ENCODE measurements at places on chromosomes 4 and X.
A peak's percentile ranks its signal among the peaks of the same experiment; 100 is the strongest.

DNA sequence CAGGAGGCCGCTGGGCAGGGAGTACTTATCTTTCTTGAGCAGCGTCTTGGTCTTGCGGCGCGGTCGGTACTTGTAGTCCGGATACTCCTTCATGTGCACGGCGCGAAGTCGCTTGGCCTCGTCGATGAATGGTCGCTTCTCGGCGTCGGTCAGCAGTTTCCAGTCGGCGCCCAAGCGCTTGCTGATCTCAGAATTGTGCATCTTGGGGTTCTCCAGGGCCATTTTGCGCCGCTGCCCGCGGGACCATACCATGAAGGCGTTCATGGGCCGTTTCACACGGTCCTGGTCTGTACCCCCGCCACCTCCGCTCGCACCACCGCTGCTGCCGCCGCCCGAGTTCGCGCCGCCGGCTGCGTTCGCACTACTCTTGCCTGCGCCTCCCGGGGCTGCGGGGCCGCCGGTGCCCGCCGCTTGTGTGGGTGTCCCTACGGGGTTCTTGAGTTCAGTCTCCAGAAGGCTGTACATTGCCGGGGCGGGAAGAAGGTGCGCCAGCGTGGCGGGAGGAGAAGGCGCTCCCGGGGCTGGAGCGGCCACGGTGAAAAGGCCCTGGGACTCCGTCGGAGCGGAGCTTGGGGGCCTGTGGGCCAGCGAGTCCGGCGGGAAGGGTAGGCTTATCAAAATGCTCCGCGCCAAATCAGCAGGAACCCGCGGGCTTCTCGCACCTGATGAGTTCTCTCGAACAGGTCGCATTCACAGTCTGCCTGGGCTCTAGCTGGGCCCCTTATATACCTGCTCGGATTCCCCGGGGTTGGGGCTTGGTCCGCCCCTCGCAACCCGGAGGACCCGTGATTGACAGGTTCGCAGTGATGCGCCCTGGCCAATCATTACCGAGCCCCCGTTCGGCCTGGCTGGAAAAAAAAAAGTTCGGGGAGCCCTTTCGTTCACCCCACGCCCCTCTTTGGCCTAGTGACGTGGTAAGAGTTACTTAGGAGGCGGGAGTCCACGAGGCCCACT, at the start of gene SOX3:
Gene SOX3 (minus strand): TSS at position 699 of the 954 bp plus-strand sequence. CDS start 9 bp downstream, at position 690.
- no peak for DNase-seq

- peak; percentile 14 for DNase-seq
Observed at GRCh38 chr4:109302361-109303139, at the start of gene COL25A1. TSS of gene COL25A1 (minus strand) at chr4:109302658.

DNA sequence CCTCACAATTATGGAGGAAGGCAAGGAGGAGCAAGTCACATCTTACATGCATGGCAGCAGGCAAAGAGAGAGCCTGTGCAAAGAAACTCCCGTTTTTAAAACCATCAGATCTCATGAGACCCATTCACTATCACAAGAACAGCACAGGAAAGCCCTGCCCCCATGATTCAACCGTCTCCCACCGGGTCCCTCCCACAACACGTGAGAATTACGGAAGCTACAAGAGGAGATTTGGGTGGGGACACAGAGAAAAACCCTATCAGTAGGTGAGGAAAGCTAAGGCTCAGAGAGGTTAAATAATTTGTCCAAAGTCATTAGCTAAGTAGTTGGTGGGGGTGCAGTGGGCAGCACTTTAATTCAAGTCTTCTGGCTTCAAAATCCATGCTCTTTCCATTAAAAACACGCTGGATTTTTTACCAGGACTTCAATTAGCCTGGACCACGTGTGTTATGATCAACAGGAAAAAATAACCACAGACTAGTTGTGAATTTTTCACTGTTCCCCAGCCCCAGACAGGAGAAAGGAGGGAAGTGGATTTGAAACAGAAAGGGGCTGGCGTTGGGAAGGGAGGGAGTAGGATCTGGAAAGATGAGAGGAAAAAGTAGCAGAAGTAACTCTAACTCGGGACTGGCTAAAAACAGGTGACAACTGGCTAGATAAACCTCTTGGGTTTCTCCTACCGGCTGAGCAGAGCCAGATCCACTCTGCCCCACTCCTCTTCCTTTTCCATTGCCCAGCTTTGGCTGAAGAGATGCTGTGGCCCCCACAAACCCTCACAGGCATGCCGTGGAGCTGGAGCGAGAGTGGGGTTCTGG, 986 bp downstream of the MTMR8 start:
- no peak for DNase-seq

- peak; percentile 57 for DNase-seq
Observed at GRCh38 chr4:10296730-10297129, 160.5 kb downstream of the ZNF518B start.

DNA sequence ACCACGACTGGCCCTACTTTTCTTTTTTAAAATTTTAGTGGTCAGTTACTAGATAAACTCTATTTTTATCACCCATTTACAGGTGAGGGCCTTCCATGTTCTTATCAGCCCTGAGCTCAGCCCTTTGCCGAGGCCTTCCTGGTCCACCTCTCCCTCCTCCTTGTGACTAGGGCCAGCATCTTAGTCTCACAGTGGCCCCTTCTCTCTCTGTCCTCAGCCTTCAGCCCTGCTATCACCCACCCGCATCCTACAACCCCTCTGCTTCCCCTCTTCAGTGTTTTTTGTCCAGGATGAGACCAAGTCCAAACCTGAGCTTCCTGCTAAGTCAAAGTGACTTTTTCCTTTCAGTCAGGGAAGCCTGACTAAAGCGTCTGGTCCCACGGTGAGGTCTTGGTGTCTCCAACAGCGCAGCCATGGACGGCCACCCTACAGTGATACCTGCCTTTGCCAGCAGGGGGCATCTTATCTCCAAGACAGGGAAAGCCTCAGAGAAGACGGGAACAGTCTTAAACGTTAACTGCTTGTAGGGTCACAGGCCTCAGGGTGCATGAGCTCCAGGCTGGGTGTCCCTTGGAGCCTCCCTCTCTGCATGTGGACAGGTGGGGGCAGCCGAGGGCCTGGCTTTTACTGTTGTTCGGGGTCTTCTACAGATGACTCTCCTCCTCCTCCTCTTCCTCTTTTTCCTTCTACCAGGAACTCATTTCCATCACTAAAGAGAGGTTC, 11.7 kb upstream of the GAGE10 start:
- DNase-seq, result peak; percentile 56

GRCh38 chr4:54230484-54231418, 1.7 kb downstream of the PDGFRA start:
- DNase-seq, result peak; percentile 90

DNA sequence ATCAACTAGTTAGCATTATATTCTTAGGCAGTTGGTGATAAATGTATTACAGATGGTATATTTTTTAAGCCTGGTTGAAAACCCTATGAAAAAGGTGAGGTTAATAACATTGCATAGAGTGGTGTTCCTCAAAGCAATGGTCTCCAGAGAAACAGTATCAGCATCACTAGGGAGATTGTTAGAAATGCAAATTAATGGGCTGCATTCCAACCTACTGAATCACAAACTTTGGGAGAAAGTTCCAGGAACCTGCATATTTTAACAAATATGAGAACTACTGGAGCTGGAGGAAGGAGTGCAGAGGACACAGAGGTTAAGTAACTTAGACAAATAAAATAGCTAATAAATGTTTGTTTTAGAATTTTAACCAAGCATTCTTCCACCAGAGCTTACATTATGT, 166.9 kb upstream of the PCDH10 start:
- DNase-seq, result peak; percentile 0

- no peak for DNase-seq
Observed at GRCh38 chr4:109879081-109879480, 31.2 kb downstream of the LRIT3 start.

GRCh38 chr4:107036584-107037198, 578 bp upstream of the DKK2 start:
- DNase-seq, result peak; percentile 4

GRCh38 chr4:121728066-121728465, 31.3 kb upstream of the ANXA5 start:
- peak; percentile 96 for DNase-seq

GRCh38 chr4:132333724-132334047, 815.4 kb upstream of the PCDH10 start:
- DNase-seq, result peak; percentile 66

DNA sequence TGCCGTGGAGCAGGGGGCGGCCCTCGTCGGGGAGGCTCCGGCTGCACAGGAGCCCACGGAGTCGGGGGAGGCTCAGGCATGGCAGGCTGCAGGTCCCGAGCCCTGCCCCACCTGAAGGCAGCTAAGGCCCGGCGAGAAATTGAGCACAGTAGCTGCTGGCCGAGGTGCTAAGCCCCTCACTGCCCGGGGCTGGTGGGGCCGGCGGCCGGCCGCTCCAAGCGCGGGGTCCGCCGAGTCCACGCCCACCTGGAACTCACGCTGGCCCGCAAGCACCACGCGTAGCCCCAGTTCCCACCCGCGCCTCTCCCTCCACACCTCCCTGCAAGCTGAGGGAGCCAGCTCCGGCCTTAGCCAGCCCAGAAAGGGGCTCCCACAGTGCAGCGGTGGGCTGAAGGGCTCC, 589.4 kb downstream of the PPP4R3C start:
- no peak for DNase-seq

DNA sequence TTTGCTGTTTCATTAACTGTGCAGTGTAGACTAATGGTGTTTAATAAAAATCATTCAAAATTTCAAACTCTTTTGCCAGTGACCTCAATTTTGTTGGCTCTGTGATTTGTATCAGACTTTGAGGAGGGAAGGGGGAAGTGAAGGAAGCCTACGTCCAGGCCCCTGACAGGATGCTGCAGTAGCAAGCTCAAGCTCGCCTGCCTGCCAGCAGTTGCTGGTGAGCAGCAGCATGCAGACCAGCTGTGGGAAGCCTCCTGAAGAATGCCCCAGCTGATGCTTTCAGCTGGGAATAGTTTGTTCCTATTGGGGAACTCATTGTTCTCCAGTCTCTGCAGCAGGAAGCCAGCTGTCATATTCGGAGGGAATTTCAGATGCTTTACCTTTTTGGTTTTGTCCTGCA, 495.2 kb downstream of the AFF2 start:
- no peak for DNase-seq

GRCh38 chr4:17489721-17490120, 22.2 kb downstream of the QDPR start:
- DNase-seq, result no peak
